ENCODE measurements at places on chromosomes 5 and 9.
A peak's percentile ranks its signal among the peaks of the same experiment; 100 is the strongest.

- DNase-seq: peak; percentile 83
Measured at GRCh38 chr5:170269579-170269978, 28.0 kb downstream of the LCP2 start.

- DNase-seq: peak; percentile 39
Measured at GRCh38 chr9:35611230-35611797, 6.3 kb downstream of the TESK1 start.

- no peak for DNase-seq
Measured at GRCh38 chr9:15227491-15227890, 79.5 kb downstream of the TTC39B start.

- no peak for DNase-seq
Measured at GRCh38 chr9:126777733-126778132, 27.1 kb upstream of the ZBTB43 start.

DNA sequence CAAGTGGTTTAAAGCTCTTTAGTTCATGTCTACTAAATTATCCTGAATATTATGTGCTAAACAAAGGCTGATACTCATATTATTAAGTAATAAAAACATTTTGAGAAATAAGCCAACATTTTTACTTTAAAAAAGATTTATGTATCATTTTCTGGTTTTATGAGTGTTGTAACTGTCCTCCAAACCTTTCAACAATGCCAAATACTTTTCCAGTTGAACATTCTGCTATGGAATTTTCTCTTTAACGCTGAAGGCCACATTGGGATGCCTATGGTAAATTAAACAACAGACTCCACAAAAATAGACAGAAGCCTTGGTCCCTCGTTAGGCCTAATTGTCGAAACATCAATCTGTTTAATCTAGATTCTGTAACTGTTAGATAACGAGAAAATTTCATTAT is 131.3 kb downstream of the GLIS3 start:
- no peak for DNase-seq

- no peak for DNase-seq
Measured at GRCh38 chr5:22495016-22495720, 358.0 kb downstream of the CDH12 start.

- no peak for DNase-seq
Measured at GRCh38 chr9:86771941-86772634, 175.2 kb downstream of the GAS1 start.

- DNase-seq: peak; percentile 69
Measured at GRCh38 chr5:1380011-1380817, 35.3 kb upstream of the CLPTM1L start.

- DNase-seq: no peak
Measured at GRCh38 chr5:79613549-79613948, 1.3 kb downstream of the TENT2 start.

DNA sequence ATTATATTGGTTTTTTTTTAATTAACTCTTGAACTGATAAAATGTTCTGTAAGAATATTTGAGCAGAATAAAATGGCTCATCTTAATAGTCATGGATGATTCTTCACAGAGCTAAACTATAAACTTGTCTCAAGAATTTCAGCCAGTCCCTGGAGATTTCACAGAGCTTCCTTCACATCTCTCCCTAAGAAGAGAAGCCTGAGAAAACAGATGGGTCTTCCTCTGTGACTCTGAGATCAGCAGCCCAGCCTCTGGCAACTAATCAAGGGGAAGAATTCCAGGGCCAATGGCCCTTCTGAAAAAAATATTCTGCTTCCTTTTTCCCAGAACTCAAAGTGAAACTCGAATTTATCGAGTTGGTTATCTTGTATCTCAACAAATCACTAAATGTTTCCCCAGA is 122.2 kb upstream of the ITGA1 start:
- no peak for DNase-seq

- DNase-seq: no peak
Measured at GRCh38 chr9:79583952-79584654, 12.3 kb downstream of the TLE4 start.

GRCh38 chr5:122774519-122774860 is 390 bp upstream of the SNX2 start:
- DNase-seq: no peak
